ENCODE measurements at places on chromosomes 4 and X.

DNA sequence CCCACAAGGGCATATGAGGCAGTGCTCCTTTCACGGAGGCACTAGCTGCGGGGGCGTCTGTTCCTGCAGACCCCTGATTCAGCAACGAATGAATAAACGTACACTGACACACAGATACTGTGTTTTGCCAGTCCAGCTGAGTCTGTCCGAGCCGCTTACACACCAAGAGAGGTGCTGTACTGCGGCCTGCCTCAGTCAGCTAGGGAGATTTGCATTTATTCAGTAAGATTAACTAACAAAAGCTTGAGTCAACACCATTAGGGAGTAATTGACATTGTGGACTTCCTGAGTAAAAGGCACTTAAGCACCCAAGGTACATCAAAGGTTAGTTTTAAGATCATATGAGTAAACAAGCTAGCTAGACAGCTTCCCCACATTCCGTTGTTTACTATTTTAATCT is 31.0 kb upstream of the BEX4 start:
- peak; percentile 15 for DNase-seq

- DNase-seq: no peak
These were observed 67.2 kb downstream of the SLIT2 start for GRCh38 chr4:20318909-20319277.

DNA sequence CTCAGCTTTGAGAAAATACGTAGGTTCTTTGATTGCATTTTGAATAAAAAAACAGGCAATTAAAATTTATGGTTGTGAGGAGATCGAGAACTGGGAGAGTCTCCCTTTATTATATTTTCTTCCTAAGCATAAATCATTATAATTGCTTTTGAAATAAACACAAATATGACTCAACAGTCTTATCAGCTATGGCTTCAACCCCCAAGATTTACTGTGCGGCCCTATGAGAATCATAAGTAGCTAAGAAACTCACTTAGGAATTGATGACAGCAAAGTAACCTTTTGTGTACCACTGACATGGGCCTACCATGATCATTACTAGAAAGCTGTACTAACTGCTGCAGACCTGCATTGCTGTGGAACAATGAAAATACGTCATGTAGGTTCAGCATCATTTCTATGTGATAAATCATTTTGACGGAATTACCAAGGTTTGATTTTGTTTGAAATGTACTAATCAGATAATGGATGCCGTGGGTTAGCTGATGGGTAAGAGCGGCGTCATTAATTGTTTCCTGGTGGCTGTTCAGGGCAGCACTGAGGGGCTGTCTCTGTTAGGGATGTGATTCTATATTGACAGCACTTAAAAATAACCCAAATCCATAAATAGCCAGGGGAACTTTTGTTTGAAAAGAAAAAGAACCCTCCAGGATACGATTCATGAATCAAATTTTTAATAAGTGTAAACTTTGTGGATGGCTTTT is 51.5 kb upstream of the GPRIN3 start:
- no peak for DNase-seq

DNA sequence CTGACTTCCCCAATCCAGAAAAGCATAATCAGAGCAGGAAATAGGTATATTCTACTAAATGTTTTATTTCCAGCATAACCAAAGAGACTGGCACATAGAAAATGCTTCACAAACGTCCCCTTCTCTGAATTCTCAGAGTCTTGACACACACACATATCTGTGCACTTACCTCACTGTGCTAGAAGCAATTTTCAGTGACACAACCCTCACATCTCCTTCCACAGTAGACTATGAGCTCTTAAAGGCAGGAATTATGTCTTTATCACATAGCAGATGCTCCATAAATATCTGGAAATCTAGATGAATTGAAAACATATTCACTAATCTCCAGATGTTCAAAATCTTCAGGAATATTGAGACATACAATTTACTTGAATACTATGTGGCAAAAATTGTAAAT is 5.9 kb downstream of the SOWAHB start:
- DNase-seq: no peak

GRCh38 chrX:136221851-136222513 is 29.2 kb downstream of the MAP7D3 start:
- no peak for DNase-seq

DNA sequence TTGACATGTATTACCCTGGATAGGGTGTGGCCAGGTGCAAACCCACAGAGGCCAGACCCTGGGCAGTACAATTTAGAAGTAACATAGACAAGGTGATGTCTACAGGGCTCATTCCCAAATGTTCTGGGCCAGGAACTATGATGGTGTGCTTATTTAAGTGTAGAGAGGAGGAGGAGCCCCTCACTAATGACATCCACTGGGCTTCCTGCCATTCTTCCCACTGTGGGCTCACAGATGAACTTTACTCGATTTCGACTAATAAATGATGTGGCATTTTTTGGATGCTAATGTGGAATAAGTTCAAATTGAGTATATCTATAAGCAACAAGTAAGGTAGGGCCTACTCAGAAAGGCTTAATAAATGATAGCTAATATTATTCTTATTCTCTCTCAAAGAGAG is 280.9 kb upstream of the BOD1L1 start:
- no peak for DNase-seq

GRCh38 chrX:42732506-42732905 is 45.5 kb downstream of the PPP1R2C start:
- no peak for DNase-seq

- no peak for DNase-seq
These were observed 23.2 kb upstream of the AFAP1 start for GRCh38 chr4:7962609-7963508.

DNA sequence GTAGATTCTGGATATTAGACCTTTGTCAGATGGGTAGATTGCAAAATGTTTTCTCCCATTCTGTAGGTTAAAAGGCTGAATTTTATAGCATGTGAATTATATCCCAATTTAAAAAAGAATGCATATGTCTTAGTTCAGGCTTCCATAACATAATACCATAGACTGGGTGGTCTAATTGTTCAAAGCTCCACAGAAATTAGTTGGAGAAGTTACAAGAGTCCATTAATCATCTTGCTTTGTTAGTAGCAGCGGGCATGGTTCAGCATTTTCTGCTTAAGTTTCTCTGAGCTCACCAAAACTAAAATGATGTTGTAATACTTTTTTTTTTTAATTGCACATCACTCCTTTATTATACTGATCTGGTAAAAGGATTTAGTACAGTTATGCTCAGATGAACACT is 1.8 kb downstream of the PGAM4 start:
- no peak for DNase-seq

GRCh38 chr4:68184923-68185322 is 55.3 kb upstream of the TMPRSS11F start:
- DNase-seq: no peak

GRCh38 chr4:140257461-140258305 is 103.7 kb upstream of the MAML3 start:
- DNase-seq: no peak

- DNase-seq: no peak
These were observed 168.6 kb downstream of the AFAP1 start for GRCh38 chr4:7771056-7771455.

GRCh38 chr4:13635286-13635799 is 7.8 kb upstream of the BOD1L1 start:
- no peak for DNase-seq

DNA sequence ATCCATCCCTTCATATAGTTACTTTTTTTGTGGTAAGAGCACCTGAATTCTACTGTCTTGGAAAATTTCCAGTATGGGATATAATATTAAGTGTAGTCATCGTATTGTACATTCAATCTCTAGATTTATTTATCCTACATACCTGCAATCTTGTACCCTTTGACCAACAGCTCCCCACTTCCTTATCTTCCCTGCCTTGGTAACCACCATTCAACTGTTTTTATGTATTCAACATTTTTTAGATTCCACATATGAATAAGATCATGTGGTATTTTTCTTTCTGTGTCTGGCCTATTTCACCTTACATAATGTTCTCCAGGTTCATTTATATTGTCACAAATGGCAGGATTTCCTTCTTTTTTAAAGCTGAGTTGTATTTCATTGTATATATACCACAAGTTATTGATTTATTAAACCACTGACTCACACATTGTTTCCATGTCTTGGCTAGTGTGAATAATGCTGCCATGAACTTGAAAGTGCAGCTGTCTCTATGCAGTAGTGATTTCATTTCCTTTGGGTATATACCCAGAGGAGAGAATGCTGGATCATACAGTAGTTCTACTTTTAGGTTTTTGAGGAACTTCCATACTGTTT is 572.5 kb downstream of the MAGEB5 start:
- DNase-seq: no peak

DNA sequence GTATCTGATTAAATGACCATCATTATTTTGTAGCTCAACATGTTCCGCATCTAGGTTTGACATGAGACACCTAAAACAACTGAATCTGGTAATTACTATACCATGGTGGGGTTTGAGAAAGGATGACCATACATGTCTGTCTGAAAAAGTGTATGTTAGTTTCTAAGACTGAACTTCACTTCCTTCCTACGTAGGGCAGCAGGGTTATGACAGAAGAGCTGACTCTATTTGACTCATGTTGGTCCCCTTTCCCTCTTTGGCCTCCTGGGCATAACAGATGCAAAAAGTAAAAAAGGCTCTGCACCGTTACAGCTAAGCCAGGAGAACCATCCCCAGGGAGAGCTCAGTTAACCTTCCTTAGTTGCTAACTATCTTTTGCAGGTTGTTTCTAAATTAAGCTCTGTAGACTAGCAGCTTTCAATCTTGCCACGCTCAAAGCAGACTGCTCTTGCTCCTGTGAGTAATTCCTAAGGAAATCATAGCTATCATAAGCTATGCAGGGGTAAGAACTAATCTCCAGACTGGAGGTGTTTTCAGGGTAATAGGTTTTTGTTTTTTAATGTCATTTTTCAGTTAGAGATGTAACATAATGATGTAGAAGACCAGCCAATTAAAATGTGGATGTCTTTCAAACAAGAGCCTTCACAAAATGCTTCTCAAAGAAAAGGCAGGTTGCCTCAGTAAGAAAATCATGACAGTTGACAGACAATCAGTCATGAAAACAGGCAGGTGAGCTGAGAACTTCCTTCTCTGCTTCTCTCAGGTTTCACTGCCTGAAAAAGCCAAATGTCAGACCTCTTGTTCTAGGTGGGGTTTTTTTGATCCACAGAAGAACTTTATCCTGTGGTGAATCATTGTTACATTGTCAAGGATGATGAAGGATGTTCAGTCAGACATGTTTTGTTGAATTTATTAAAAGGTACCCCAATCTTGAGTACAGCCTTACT is 66.9 kb upstream of the DAPP1 start:
- DNase-seq: no peak

GRCh38 chrX:101450961-101451360 is 34.3 kb upstream of the ARMCX4 start:
- no peak for DNase-seq

GRCh38 chr4:88630756-88631155 is 38.5 kb downstream of the HERC3 start:
- DNase-seq: no peak

DNA sequence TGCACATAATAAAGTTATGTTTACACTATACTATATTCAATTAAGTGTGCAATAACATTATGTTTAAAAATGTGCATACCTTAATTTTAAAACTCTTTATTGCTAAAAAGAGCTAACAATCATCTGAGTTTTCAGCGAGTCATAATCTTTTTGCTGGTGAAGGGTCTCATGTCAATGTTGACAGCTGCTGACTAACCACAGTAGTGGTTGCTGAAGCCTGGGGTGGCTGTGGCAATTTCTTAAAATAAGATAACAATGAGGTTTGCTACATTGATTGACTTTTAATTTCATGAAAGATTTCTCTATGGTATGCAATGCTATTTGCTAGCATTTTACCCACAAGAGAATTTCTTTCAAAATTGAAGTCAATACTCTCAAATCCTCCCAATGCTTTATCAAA is 58.6 kb downstream of the C4orf46 start:
- no peak for DNase-seq

GRCh38 chr4:153332936-153333335 is 11.6 kb upstream of the MND1 start:
- DNase-seq: no peak

DNA sequence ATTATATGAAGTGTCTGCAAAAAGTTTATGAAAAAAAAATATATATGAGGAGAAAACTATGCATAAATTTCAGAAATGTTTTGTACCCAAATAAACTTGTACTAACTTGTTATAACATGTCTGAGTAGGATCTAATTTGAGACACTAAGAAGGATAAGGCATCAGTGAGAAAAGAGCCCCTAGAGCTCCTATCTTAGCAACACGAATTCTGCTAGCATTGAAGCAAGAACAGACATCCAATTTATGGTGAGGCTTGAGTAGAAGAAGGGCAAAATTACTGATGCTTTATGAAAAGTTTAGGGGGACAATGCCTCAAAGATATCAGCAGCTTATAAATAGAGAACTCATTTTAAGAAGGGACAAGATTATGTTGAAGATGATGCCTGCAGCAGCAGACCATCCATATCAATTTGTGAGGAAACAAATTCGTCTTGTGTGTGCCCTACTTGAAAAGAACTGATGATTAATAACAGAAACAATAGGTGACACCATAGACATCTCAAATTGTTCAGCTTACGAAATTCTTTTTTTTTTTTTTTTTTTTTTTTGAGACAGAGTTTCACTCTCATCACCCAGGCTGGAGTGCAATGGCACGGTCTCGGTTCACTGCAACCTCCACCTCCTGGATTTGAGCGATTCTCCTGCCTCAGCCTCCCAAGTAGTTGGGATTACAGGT is 35.7 kb upstream of the ADAM29 start:
- no peak for DNase-seq

- DNase-seq: no peak
These were observed 2.1 kb upstream of the GPC4 start for GRCh38 chrX:133417364-133417763.

GRCh38 chrX:10483191-10483831 is 137.1 kb downstream of the MID1 start:
- no peak for DNase-seq

GRCh38 chr4:184506527-184507121 is 32.3 kb upstream of the IRF2 start:
- DNase-seq: no peak

- DNase-seq: no peak
These were observed 155.5 kb downstream of the SLC7A11 start for GRCh38 chr4:138086611-138087041.

- DNase-seq: no peak
These were observed 40.9 kb downstream of the RPA4 start for GRCh38 chrX:96924581-96924980.

- no peak for DNase-seq
These were observed at the start of gene NAA11 for GRCh38 chr4:79325864-79326328. Gene NAA11, minus strand, starts transcription at chr4:79326061. Its CDS starts 184 bp downstream, at chr4:79325877.

- DNase-seq: no peak
These were observed 8.2 kb upstream of the AFF1 start for GRCh38 chr4:86926435-86927086.

DNA sequence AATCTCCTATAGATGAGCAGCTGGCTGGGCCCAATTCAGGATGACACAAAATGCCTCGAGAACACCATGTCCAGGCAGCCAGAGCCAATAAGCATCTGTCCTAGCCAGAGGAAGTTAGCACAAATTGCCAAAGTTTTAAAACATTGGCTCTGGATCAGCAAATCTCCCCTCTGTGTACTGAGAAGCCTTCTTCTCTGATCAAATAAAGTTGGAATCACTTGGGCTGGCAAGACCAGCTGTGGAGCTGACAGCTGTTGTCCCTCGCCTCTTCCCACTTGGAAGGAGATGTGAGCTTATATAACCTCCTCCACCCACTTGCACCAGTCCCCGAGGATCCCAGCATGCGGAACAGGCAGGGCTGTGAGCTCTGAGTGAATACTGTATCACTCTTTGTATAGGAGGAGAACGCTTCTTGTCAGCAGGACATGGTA is 183.9 kb downstream of the OPHN1 start:
- DNase-seq: no peak

Measured in NCI-H774 (cell line).